LHCN-M2 (cell line): ENCODE measurements at places on chromosomes 12 and 14. TPM values are rescaled to one million over a fixed set of nuclear protein-coding genes. Genes with fewer than 3 reads are reported as not detected.

- no peak for DNase-seq
Observed at GRCh38 chr12:39124768-39125167, 219.4 kb upstream of the CPNE8 start.

GRCh38 chr14:104224506-104225277, 86.3 kb downstream of the KIF26A start:
- DNase-seq: no peak

IL26 gene
- not detected in 2 replicates for total RNA-seq

DNA sequence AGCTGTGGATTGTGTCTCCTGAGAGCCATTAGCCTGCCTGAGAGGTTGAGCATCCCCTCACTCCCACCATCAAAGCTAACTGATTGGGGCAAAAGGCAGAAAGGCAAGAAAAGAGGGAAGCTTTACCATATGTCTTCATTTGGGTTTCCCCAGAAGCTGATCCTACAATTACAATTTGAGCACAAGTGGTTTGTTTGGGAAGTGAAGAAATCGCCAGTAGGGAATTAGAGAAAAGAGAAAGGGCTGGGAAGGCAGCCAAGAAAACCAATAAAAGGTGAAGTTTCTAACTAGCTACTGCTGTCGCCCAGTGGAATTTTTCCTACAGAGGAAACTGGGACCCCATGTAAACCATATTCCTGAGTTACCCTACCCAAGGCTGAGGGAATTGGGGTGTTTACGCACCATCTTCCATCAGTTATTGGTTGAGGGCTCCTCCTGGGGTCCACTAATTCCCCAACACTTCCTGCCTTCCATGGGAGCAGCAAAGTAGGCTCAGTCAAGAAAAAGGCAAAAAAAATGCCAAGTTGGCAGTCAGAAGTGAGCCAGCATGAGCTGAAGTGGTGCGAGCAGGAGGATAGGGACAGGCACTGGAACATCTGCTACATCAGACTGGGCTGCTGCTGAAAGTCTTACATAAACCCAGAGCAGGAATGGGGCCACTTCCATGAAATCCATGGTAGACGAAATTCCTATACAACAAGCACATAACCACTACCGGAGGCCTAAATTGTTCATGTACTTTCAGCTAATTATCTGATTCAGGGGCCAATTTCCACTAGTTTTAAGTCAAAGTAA, 17.3 kb downstream of the KCNK10 start:
- DNase-seq: no peak

GRCh38 chr12:128314611-128315010, 47.6 kb downstream of the TMEM132C start:
- DNase-seq: no peak

GRCh38 chr14:105483300-105484068, 3.2 kb upstream of the CRIP1 start:
- DNase-seq: no peak

GRCh38 chr12:89016970-89017778, 335.1 kb downstream of the DUSP6 start:
- peak; percentile 79 for DNase-seq

DNA sequence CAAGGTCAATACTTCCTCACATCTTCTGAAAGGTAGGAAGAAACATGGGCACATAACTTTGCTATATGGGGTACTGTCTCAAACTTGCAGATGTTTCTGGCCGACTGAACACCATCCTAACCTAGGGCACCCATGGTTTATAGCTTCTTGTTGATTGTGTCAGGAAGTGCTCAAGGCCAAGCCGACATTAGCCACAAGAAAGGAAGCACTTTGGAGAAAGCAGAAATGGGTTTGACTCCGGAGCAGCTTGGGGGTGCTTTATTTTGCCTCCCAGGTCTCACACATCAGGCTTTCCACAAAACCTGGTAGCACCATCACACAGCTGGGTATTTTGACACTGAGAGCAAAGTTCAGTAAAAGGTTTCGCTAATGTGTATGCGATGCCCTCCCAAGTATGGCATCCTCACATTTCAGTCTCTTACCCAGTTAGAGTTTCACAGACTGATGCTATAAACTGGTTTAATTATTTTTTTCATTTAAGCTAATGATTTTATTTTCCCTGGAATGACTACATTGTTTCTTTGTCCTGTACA, 25.2 kb upstream of the BHLHE41 start:
- DNase-seq: no peak

DNA sequence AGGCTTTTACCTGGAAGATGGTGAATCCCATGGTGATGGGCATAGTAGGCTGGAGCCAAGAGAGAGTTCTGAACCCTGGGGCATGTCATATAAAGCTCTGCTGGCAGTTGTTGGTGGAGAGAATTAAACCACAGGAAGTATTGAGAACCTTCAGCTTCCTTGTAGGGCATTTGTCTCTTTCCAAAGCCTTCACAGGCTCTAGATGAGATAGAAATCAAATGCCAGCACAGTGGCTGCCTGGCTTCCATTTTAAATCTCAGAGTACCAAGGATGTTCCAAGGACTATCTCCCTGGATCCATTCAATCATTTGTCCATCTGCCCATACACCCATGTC, 369.6 kb downstream of the DPF3 start:
- no peak for DNase-seq

DNA sequence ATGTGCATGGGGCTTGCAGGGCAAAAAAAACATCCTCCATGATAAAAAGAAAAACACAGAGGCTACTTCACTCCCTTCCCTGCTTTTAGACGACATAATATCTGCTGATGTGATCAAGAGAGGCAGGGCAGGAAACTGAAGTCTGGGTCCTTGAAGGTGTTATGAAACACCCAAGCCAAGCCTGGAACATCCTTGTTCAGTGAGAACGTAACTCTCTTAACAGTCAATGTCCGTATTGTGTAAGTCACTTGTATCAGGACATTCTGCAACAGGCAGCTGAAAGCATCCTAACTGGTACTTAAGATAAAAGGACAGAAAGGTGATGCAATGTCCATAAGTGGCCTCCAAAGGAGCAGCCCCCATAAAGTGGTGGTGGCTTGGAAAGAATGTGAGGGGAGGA, 20.0 kb downstream of the KCNK10 start:
- no peak for DNase-seq

GRCh38 chr14:104870368-104871144, 5.5 kb downstream of the CEP170B start:
- no peak for DNase-seq

- DNase-seq: no peak
Observed at GRCh38 chr14:63671987-63672386, 30.3 kb upstream of the WDR89 start.

CDKN1B gene
- 21.2 and 27.4 TPM in 2 replicates for total RNA-seq

GRCh38 chr12:55664826-55665225, 28.1 kb downstream of the OR10P1 start:
- DNase-seq: peak; percentile 26

GRCh38 chr14:91303091-91303923, 58.8 kb upstream of the GPR68 start:
- DNase-seq: no peak

DNA sequence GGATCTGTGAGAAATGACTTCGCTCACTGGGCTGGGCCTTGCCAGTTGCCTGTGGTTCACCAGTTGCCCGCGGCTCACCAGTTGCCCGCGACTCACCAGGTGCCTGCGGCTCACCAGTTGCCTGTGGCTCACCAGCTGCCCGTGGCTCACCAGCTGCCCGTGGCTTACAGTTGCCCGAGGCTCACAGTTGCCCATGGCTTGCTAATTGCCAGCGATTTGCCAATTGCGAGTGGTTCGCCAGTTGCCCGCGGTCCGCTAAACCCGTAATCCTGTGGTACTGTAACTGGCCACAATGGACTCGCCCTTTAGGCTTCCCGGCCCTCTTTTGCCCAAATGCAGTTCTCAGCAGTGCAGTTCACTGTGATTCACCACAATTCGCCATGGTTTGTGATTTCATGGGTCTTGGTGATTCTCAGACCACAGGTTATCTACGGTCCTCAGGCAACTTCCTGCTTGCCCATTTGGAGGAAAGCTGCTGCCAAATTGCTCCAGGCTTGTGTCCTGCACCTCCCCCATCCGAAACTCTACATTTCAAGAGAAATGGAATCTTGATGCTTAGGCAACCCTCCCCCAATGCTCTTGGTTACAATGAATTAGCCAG, 15.0 kb upstream of the MEG3 start:
- DNase-seq: peak; percentile 90
